Prostate gland (tissue), 2 donors: ENCODE measurements at places on chromosomes 4 and X. TPM values are rescaled to one million over a fixed set of nuclear protein-coding genes. Genes with fewer than 3 reads are reported as not detected.
A peak's percentile ranks its signal among the peaks of the same experiment; 100 is the strongest.

Gene SHROOM2
- 71.3 TPM for total RNA-seq

Gene SOX3
- total RNA-seq: 10.5 TPM

- H3K4me3 ChIP-seq: no peak overlapping the region
- no peak for DNase-seq
- no peaks in the 10 kb centered on the region for H3K36me3 ChIP-seq
- H3K4me1 ChIP-seq: no peaks in the 10 kb centered on the region
These were observed 345.9 kb downstream of the PACRGL start for GRCh38 chr4:21046141-21046540.

- H3K36me3 ChIP-seq: no peaks in the 10 kb centered on the region
- no peak overlapping the region for H3K27ac ChIP-seq
- no peaks in the 10 kb centered on the region for H3K4me1 ChIP-seq
- no peaks in the 10 kb centered on the region for H3K27me3 ChIP-seq
- no peak for DNase-seq
These were observed 170.0 kb downstream of the RELL1 start for GRCh38 chr4:37516057-37516775.

GRCh38 chrX:13074297-13075262 is 30.2 kb upstream of the FAM9C start:
- H3K4me3 ChIP-seq: no peak overlapping the region
- no peak overlapping the region for H3K27ac ChIP-seq

DNA sequence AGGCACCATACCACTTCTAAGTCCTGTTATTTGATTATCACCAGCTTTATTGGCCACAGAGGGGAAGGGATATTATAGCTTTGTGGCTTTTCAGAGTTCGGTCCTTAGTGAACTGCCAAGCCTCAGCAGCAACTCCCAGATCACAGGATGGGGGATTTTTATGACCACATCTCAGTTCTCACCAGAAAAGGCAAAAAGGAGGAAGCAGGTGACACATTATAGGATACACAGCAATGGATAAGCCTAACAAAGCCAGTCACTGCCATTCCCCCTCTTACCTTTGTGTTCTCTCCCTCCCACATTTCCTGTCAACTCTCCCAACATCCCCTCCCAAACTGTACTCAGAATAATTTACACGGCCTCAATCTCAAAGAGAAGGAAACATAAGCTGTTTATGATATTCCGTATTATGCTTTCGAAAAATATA is 142.8 kb downstream of the MGST2 start:
- no peak overlapping the region for H3K4me3 ChIP-seq
- H3K27ac ChIP-seq: no peak overlapping the region
- no peak for DNase-seq
- H3K4me1 ChIP-seq: no peaks in the 10 kb centered on the region
- H3K36me3 ChIP-seq: no peaks in the 10 kb centered on the region
- no peaks in the 10 kb centered on the region for H3K27me3 ChIP-seq

GRCh38 chrX:1248331-1249061 is 20.1 kb upstream of the CSF2RA start:
- no peak overlapping the region for H3K27ac ChIP-seq
- H3K4me3 ChIP-seq: no peak overlapping the region
- H3K27me3 ChIP-seq: peaks cover 4% of the 10 kb centered on the region
- no peaks in the 10 kb centered on the region for H3K36me3 ChIP-seq
- no peaks in the 10 kb centered on the region for H3K4me1 ChIP-seq
- no peak for DNase-seq

DNA sequence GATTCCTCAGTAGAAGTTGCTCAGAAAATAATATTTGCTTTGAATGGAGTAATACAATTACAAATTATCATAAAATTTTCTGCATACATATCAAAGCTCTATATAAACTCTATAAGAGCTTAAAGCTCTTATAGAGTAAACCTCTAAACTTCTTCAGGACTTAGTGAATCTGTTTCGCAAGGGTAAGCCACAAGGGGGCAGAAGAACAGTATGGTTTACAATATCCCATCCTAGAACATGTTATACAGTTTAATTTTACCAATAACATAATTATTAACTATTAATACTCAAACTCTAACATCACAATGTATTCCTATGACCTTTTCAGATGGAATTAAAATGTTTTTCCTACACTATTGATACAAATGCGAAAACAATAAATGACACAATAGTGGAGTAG is 33.8 kb upstream of the SPANXN1 start:
- DNase-seq: no peak
- H3K4me1 ChIP-seq: no peaks in the 10 kb centered on the region
- H3K27ac ChIP-seq: no peak overlapping the region
- no peak overlapping the region for H3K4me3 ChIP-seq
- no peaks in the 10 kb centered on the region for H3K36me3 ChIP-seq

- H3K27ac ChIP-seq: no peak overlapping the region
- DNase-seq: no peak
- H3K36me3 ChIP-seq: no peaks in the 10 kb centered on the region
These were observed 547.5 kb downstream of the NLGN4X start for GRCh38 chrX:5681159-5681558.

- H3K4me3 ChIP-seq: no peak overlapping the region
- no peaks in the 10 kb centered on the region for H3K4me1 ChIP-seq
- DNase-seq: no peak
- no peaks in the 10 kb centered on the region for H3K36me3 ChIP-seq
- no peak overlapping the region for H3K27ac ChIP-seq
These were observed 251.5 kb upstream of the RASGEF1B start for GRCh38 chr4:81723019-81723884.

GRCh38 chr4:148445071-148445859 is 3.1 kb upstream of the NR3C2 start:
- peak overlapping the region; percentile 88 for H3K27ac ChIP-seq
- DNase-seq: peak; percentile 67
- H3K36me3 ChIP-seq: no peaks in the 10 kb centered on the region
- H3K4me3 ChIP-seq: peak overlapping the region; percentile 77
- H3K4me1 ChIP-seq: no peaks in the 10 kb centered on the region

GRCh38 chrX:74465424-74465823 is 44.1 kb downstream of the SLC16A2 start:
- no peaks in the 10 kb centered on the region for H3K27me3 ChIP-seq
- H3K36me3 ChIP-seq: no peaks in the 10 kb centered on the region
- no peaks in the 10 kb centered on the region for H3K4me1 ChIP-seq
- no peak overlapping the region for H3K4me3 ChIP-seq
